Activated CD4-positive, alpha-beta T cell treated with anti-CD3 and anti-CD28 coated beads for 36 hours (primary cell): ENCODE measurements at places on chromosomes 12 and 14.
A peak's percentile ranks its signal among the peaks of the same experiment; 100 is the strongest.

DNA sequence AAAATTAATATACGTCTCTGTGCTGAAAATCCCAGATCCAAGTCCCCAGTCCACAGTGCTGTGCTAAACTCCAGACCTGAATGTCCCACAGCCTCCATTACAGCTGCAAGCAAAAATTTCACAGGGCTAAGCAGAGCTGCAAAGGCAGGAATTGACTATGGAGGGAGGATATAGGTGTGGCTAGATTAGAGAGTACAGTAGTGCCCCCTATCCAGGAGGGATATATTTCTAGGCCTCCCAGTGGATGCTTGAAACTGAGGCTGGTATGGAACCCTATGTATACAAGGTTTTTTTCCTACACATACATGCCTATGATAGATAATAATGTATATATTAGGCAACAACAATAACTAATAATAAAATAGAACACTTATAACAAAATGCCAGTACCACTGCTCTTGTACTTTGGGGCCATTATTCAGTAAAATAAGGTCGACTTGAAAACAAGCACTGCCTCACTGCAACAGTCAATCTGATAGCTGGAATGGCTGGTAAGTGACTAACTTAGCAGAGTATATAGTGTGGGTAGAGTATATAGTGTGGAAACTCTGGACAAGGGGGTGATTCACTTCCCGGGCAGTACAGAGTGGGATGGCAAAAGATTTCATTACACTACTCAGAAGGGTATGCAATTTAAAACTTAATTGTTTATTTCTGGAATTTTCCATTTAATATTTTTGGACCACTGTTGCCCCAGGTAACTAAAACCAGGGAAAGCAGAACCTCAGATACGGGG is 82.7 kb downstream of the C14orf132 start:
- no peak for DNase-seq

- no peak for DNase-seq
Measured at GRCh38 chr12:80858356-80858755, 79.4 kb downstream of the LIN7A start.

DNA sequence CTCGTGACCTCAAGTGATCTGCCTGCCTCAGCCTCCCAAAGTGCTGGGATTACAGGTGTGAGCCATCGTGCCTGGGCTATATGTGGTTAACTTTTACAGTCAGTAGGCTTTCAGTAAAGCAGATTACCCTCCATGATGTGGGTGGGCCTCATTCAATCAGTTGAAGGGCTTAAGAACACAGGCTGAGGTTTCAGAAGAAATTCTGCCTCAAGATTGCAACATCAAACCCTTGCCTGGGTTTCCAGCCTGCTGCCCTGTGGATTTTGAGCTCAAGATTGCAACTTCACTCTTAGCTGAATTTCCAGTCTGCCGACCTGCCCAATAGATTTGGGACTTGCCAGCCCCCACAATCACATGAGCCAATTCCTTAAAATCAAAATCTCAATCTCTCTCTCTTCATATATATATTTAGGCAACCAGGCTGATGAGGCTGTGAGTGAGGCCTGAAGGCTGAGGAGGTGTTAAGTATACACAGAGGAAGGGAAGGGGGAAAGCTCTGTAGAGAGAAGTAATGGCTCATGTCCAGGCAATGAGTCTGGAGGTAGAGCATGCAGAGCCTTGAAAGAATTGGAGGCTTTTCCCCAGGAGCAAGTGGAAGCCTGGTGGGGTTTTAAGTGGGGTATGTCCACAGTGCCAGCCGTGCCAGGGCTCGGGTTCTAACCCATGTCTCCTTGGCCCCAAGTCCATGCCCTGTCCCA is 33.3 kb upstream of the ACTN1 start:
- DNase-seq = no peak

- DNase-seq = no peak
Measured at GRCh38 chr14:68033336-68033932, 213.9 kb downstream of the RAD51B start.

- no peak for DNase-seq
Measured at GRCh38 chr12:50533203-50533584, 28.4 kb downstream of the DIP2B start.

GRCh38 chr12:84803661-84804060 is 108.9 kb downstream of the SLC6A15 start:
- DNase-seq = no peak

DNA sequence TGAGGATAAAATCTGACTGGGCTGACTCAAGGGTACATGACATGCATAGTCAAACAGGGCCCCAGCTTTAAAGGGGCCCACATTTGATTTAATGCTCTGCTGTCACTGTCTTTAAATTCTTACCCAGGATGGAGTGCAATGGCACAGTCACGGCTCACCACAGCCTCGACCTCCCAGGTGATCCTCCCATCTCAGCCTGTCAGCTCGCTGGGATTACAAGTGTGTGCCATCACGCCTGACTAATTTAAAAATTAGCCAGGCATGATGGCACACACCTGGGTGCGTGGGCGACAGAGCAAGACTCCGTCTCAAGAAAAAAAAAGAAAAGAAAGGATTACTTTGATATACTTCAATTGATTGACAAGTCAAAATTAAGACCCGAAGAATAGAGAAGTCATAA is 9.2 kb upstream of the PLBD1 start:
- peak; percentile 11 for DNase-seq
